ENCODE measurements at places on chromosomes 3 and 15. TPM values are rescaled to one million over a fixed set of nuclear protein-coding genes. Genes with fewer than 3 reads are reported as not detected.

GRCh38 chr3:70011582-70011981 is 12.0 kb downstream of the SAMMSON start:
- no peak for DNase-seq

Gene INKA1
- 16.9 TPM for polyA plus RNA-seq

Gene HDC
- polyA plus RNA-seq: 0.56 TPM

Gene MEIS2
- polyA plus RNA-seq: 167 TPM

- no peak for DNase-seq
Observed at GRCh38 chr3:30685267-30685667, 78.9 kb downstream of the TGFBR2 start.

GRCh38 chr3:108346301-108347227 is 50.2 kb downstream of the HHLA2 start:
- no peak for DNase-seq

Gene MEF2A
- polyA plus RNA-seq: 56.4 TPM

Gene C3orf85
- polyA plus RNA-seq: 21.3 TPM

DNA sequence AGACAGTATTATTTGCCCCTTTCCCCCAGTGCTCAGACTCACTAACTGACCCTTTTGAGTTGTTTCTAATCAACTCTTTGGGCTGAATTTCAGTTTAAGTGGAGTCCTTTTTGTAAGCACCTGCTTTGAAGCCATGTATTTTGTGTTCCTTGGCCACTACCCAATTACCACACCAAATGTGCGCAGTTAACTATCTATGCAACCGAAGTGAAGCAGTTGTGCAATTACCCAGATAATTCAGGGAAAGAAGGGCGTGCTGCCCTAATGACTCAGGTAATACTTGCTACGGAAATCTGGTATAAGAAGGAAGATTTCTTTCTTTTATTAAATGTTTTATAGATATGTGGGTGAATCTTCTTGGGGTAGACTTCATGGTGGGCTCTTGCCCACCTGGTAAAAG is 371.9 kb upstream of the TBL1XR1 start:
- DNase-seq: no peak

DNA sequence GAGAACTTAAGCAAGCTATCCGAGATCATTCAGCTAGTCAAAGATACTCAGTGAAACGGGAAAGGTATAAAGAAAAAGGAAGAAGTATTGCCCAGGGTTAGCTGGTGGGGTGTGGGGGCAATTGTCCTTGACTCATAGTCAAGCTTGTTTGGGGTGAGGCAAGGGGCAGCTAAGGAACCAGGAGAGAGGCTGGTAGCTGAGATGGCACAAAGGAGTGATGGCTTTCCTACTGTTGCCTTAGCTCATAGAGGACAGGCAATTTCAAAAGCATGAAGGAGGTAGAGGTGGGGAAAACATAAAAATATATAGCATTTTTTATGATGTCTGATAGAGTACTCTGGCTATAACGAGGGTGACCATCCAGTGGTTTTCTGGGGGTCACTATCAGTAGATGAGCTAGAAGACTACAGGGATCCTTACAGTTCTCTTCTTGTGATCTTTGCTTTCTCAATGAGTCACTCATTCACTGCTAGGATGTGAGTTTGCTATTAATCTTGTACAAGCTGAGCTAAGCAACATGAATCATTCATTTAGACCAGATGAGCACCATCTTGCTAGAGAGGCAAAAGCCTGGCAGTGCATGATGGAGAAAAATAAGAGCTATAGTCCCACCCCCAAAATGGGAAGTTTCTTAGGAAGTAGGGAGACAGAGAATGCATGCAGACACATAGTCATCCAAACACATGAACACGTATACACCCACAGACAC is 207.1 kb upstream of the PFN2 start:
- no peak for DNase-seq

Gene CP
- polyA plus RNA-seq: 0.45 TPM

DNA sequence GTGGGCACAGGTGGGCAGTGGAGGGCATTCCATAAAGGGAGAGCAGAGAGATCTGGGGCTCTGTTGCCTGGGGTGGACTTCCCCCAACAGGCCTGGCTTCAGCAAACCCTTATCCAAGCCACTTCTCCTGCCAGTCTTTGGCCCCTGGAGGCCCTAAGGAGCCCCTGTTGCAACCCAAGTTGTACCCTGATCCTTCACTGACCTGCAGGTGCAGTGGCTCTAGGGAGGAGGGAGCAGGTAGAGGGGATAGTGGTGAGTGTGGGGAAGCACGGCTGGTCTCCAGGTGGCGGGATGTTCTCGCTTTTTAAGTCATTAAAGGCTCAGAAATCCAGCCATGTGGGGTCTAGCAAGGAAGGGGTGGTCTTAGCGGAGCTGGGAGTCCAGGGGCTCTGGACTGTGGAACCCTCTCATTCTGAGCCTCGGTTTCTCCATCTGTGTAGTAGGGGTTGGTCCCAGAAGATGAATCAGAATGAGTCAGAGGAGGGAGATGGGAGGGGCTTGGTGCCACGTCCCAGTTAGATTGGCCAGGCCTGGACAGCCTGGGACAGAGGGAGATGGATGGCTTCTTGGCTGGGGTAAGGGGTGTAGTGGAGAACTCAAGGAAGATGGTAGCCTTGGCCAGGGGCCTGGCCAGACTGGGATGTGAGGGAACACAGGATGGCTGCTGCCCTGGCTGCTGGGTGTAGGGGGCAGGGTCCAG is 2.6 kb downstream of the ZBTB47 start:
- DNase-seq: no peak

DNA sequence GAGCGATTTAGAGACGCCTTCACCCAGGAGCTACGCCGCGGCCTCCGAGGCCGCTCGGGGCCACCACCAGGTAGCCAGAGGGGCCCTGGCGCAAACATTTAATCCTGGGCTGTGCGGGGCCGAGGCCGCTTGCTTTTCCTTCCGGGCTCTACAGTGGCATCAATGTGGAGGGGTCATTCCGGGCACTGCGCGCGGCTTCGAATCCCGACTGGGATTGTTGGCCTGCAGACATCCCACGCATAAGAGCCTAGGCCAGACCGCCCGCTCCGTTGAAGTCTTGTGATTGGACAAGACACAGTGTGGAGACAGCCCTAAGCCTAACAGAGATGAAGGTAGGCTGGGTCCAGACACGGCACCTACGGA is 568 bp upstream of the NCBP2 start:
- DNase-seq: no peak

Gene SEMA5B
- 31.3 TPM for polyA plus RNA-seq

DNA sequence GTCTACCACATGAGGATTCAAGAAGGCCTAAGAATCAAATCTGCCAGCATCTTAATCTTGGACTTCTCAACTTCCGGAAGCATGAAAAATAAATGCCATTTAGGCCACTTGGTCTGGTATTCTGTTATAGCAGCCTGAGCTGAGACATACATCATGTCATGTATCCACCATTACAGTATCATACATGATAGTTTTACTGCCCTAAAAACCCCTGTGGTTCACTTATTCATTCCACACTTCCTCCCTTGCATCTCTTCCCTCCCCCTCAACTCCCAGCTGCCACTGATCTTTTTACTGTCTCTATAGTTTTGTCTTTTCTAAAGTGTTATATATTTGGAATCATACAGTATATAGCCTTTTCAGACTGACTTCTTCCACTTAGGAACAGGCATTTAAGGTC is 161.8 kb downstream of the SNRK start:
- no peak for DNase-seq

DNA sequence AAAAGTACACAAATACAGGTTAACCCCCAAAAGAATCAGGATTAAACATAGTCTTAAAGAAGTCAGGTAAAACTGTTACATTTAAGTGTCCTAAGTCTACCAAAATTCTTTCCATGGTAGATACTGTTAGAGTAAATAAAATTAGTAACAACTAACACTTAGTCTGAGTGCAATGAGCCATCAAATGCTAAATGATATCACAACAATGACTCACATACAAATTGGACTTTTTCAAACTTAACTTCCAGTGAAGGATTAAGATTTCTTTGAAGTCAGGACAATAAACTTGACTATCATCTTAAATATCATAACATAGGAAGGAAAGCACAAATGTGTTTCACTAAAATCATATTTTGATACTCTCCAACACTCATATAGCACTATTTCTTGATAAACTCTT is 43.9 kb downstream of the ZNF148 start:
- DNase-seq: no peak

Gene CCR2
- 0.73 TPM for polyA plus RNA-seq

Gene ZNF148
- 49.4 TPM for polyA plus RNA-seq

DNA sequence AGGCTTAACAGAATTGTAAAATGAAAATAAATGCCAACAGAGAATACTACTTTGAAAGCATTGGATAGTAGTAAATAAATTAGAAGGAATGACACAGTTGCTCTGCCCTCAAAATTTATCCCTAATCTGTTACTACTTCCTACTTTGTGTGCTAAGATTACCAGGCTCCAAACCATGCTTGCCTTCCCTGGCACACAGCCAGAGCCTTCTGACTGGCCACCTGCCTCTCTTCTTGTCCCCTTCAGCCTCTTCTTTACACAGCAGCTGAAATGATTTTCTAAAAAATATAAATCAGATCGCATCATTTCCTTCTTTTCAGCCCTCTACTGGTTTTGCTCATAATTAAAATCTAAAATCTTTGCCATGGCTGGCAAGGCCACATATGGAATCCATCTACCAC is 334.1 kb downstream of the FHIT start:
- no peak for DNase-seq

Gene PAK6
- 6.1 TPM for polyA plus RNA-seq

DNA sequence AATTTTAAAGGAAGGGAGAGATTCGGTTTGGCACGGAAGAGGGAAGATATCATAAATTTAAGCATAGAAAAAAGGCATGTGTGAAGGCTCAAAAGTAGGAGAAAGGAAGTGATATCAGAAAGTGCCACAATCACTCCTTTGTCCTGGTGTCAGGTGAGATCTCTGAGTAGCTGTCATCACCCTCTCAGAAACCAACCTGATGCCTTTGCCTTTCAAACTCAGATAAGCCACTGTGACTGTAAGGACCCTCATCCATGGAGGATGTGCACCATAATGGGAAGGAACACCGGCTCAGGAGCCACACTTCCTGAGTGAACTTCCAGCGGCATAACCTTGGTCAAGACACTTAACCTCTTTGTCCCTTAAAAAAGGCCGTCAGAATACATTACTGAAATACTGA is 318.7 kb upstream of the SEMA6D start:
- no peak for DNase-seq

DNA sequence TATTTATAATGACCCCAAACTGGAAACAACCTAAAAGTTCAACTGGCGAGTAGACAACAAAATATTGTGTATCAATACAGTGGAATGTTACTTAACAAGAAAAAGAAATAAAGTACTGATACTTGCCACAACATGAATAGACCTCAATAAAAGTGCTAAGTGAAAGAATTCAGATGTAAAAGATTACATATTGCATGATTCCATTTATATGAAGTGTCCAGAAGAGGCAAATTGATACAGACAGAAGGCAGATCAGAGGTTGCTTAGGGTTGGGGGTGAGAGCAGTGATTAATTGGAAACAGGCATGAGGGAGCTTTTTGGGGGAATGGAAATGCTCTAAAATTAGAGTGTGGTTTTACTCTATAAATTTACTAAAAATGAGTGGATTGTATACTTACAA is 183.3 kb downstream of the SATB1 start:
- DNase-seq: no peak

DNA sequence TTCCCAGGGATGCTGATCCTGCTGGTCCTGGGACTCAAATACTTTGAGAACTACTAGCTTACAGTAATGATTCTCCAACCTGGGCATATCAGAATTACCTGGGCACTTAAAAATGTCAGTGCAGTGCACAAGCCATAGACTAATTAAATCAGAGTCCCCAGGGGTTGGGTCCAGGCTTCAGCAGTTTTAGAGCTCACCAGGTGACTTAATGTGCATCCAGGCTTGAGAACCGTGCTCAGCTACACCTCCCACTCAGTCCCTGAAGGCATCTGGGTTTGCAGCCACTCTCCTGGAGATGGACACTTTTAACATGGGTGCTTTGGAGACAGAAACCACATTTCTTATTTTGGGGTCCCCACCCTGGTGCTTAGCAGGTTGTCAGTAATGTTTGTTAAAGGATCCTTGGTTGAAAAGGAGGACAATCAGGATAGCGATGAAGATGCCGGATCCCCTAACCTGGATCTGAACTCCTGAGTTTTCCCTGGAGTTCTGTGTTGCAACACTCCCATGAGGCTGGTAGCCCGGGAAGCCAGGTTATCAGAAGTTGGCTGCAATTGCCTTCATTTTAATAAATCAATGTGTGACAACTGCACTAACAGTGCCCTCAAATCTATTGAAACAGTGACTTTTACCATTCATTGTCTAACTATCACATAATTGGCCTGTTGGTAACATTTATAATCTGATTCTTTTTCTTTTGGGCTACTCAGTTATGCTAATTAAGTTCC is 48.1 kb downstream of the BFSP2 start:
- DNase-seq: no peak

DNA sequence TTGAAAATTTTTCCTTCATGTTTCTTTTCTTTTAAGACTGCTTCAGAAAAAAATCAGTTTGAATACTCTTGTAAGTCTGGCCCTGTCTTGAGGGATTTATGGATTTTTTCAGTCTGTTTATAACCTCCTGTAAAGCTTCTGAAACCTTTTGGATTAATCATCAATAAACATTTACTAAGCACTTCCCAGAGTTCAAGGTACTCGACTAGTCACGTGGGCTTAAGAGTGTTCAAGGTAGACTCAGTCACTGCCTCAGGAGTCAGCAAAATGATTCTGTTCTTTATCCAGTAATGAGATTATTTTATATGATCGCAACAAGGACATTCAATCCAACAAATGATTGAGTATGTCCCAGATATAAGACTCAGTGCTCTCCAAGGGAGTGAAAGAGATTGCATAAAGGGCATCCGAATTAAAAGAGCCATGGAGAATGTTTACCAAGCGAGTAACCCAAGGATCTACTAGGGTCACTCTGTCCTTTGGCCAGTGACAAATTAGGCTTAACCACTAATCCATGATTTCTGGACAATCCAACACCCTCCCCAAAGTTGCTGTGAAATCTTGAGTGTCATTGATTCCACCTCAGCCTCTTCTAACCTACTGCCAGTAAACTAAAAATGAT is 726.6 kb upstream of the NAALADL2 start:
- no peak for DNase-seq

Data from renal cortex interstitium (tissue), 15 donors.